ENCODE measurements at places on chromosomes 2 and 18.
A peak's percentile ranks its signal among the peaks of the same experiment; 100 is the strongest.

GRCh38 chr2:170530284-170530745 is 184.8 kb upstream of the SP5 start:
- peak; percentile 61 for DNase-seq

- DNase-seq: no peak
These were observed 51.5 kb upstream of the FRZB start for GRCh38 chr2:182917924-182918323.

GRCh38 chr18:47781561-47781960 is 148.9 kb downstream of the SMAD2 start:
- DNase-seq: no peak

GRCh38 chr18:48104705-48105104 is 174.2 kb upstream of the SMAD2 start:
- no peak for DNase-seq

GRCh38 chr2:208369091-208369490 is 37.5 kb upstream of the PTH2R start:
- DNase-seq: no peak

- no peak for DNase-seq
These were observed 137.8 kb downstream of the BCL2 start for GRCh38 chr18:63181706-63182309.

DNA sequence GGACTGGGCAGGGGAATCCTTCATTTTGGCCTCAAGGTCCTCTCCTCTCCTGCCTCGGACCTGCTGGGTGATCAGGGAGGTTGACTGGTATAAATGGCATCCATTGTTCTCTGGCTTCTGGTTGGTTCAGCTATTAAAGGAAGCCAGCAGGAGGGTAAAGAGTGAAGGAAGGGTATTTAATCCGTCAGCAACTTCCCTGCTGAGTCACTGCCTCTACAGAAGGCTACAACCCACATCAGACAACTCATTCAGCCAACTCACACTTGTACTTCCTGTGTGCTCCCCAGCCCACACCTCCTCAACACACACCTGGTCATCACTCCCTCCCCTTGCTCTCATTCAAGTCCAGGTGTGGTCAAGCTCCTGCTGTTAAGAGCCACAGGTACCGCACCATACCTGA is 68.3 kb upstream of the MRPS9 start:
- DNase-seq: peak; percentile 30

DNA sequence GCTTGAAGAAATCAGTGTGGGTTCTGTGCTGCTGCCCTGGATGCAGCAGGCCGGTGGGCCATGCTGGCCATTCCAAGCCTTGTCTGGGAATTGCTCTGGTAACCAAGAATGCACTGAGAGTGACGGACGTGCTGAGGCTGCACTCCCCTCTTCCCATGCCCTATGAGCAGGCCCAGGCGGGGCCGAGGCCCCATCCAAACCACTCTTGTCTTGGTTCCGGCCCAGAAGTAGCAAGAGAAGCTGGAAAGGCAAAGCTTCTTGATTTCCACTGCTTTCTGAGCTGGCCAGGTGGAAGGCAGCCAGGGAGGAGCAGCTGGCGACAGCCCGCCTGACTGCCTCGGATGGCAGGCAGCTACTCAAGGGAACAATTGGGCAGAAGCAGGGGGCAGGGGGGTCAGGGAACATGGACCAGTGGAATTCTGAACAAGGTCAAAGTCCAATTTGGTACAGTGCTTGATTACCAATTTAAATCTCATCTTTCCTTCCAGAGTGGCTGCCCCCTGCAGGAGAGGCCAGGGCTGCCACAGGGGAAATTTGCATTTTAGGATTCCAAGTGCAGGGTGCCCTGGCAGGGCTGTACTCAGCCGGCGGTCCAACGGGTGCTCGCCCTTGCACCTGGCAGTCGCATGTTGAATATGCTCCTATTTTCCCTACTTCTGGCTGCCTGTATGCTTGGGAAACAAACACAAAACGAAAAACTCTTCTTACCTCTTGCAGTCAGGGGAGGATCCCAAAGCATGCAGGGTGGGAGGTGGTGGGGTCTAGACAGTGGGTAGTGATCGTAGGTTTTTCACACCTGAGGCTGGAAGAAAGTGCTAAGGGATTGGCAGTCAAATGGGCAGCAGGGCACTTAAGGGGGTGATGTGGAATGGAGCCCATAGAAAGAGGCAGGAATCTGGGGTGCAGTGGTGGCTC is 67.3 kb downstream of the LIPG start:
- peak; percentile 47 for DNase-seq

DNA sequence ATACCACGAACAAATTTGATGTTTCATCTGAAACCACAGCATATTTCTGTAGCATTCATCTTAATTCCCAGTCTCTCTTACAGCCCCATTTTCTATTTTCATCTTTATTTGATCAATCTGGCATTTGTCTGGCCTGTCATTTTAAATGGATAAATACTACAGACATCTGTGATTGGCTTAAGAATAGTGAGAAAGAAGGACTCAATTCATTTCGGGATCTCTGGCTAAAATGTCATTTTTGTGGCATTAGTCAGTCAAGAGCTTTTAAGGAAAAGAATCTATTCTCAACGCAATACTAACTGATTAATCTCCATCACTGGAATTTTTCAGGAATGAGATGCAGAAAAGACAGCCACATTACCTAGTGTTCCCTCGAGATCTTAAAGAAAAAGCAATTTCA is 585.9 kb downstream of the IRS1 start:
- DNase-seq: no peak

GRCh38 chr2:143728498-143728897 is 599.3 kb downstream of the ARHGAP15 start:
- DNase-seq: no peak

- no peak for DNase-seq
These were observed 132.0 kb upstream of the HDAC4 start for GRCh38 chr2:239532859-239533258.

DNA sequence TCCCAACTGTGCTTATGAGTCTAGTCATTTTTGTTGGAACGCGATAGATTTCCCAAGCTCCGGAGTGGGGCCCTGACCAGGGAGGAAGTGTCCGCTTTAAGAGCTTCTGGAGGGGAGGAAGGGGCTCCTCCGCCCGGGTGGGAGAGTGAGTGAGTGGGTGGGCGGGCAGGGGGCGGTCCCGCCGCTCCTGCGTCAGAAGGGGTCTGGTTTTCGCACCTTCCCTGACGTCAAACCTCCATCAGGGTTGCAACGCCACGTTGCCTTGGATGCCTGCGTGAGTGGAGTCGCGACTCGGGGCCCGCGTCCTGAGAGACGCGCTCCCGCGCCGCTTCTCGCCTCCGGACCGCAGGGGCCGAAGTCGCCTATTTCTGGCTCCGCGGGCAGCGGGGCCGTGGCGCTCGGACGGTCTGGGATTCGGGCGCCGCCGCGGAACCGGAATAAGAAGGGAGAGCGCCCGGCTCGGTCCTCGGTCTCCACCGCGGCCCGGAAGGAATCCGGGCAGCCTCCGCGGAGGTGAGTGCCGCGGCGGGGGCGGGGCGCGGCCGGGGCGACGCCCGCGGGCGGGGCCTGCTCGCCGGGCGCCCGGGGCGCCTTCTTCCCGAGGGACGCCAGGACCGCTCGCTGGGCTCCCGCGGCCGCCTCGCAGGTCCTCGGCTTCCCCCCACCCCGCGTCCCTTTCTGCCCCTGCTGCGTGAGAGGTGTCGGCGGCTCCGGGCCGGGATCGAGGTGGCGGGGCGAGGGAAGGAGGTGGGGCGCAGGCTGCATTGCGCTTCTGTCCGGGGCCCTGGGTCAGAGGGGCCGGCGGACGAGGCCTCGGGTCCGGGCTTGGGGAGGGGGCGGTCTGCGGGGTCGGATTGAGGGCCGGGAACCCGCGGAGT is at the start of gene ZDBF2:
ZDBF2 (plus strand) TSS at position 230 of the 878 bp plus-strand sequence. CDS start 7,187 bp downstream, outside the sequence.
- DNase-seq: peak; percentile 76

DNA sequence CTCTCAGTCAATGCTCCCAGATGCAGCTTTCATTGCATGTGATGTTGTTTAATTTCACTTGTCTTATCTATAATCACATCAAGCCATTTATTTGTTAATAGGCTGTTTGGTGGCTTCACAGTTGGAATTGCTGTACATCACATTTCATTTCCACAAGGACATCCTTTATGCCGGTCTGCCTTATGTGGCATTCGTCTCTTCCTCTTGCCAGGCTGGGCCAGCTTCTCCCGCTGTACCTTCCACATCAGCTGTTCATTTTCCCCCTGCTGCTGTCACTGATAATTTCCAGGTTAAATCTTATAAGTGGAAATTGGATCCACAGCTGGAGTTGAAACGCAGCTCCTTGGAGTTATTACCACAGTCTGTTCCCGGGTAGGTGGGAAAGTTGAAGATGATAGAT is 110.6 kb downstream of the DPP10 start:
- DNase-seq: no peak

DNA sequence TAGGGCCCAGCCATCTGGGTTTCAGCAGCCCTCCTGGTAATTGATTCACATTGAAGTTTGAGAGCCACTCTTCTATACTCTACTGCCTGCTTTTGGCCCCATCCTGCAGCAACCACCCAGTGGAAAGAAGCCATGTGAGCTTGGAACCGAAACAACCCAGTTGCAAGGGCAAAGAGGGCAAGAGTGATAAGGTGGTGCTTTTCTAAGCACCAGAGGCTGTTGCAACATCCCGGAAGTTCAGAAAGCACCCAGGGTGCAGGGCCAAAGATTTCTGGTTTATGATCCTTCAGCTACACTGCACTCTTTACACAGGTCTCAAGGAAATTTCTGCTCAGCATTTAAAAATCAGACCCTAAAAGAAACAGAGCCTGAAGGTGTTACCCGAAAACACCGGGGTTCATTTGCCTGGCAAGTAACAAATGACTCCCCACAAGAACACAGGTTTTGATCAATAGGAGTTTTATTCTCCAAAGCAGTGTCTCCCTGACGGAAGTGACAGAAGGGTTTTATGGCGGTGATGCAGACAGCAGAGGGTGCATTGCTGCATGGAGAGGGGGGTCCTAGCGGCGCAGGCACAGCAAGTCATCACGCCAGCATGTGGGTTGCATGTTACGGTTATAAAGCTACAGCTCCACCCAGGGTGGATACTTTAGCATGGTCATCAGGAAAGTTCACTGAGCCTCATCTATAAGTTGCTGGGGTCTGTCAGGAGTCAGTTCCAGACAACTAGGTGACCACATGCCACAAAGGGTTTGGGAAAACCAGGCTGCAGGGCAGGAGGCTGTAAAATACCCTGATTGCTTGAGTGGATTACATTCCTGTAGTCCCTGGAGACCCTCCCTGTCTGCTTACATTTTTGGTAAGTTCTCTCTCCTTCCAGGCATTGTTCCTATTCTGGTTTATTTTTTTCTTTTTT is 28.8 kb upstream of the TMEM37 start:
- no peak for DNase-seq

DNA sequence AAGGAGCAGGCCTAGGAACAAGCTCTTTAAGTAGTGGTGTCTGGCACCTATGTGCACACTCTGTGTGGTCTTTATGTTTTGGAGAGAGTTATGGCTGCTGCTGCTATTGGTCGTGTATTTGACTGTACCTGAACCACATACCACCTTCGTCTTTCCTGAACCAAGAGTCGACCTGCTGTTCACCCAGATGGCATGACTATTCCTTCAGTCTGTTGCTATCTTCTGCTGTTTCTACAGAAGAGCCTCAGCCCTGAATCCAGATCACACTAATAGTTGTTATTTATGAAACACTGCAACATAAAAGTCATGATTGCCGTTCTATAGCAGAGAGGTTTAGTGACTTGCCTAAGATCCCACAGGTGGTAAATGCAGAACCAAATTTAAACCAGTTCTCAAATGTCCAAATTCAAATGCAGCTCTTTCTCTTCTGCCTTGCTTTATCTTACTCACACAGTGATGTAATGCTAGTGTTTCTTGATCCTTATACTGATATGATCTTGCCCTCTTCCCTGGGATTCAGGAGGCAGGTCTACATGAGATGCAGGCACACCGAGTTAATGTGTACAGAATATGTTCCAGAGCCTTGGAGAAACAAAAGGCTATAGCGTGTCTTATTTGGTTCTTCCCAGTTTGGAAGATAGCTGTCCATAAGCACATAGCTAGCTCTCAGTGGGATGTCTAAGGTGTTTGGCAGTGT is 122.1 kb upstream of the FOSL2 start:
- DNase-seq: no peak

- DNase-seq: no peak
These were observed 78.9 kb downstream of the CD8B2 start for GRCh38 chr2:106566050-106566449.

- no peak for DNase-seq
These were observed 24.2 kb upstream of the SCYGR1 start for GRCh38 chr2:227411990-227412350.
